Epithelial cell of umbilical artery (primary cell): ENCODE measurements at places on chromosomes 3 and 15. TPM values are rescaled to one million over a fixed set of nuclear protein-coding genes. Genes with fewer than 3 reads are reported as not detected.

ALPK3 gene
- 9.1 and 13.1 TPM in 2 replicates for total RNA-seq

SLC9A9 gene
- total RNA-seq, result 1.3 and 2.3 TPM in 2 replicates

OR4F6 gene
- total RNA-seq, result not detected in 2 replicates

IL17RD gene
- 0.32 and 0.46 TPM in 2 replicates for total RNA-seq

FAM107A gene
- total RNA-seq, result 8.8 and 12.2 TPM in 2 replicates

CHRD gene
- 0.15 and 0.32 TPM in 2 replicates for total RNA-seq

ASB14 gene
- not detected in 2 replicates for total RNA-seq

NAA80 gene
- total RNA-seq, result 1.7 and 2.6 TPM in 2 replicates

ADAMTS7 gene
- total RNA-seq, result 4.6 and 8.8 TPM in 2 replicates
